ENCODE measurements at places on chromosomes 4 and X.

DNA sequence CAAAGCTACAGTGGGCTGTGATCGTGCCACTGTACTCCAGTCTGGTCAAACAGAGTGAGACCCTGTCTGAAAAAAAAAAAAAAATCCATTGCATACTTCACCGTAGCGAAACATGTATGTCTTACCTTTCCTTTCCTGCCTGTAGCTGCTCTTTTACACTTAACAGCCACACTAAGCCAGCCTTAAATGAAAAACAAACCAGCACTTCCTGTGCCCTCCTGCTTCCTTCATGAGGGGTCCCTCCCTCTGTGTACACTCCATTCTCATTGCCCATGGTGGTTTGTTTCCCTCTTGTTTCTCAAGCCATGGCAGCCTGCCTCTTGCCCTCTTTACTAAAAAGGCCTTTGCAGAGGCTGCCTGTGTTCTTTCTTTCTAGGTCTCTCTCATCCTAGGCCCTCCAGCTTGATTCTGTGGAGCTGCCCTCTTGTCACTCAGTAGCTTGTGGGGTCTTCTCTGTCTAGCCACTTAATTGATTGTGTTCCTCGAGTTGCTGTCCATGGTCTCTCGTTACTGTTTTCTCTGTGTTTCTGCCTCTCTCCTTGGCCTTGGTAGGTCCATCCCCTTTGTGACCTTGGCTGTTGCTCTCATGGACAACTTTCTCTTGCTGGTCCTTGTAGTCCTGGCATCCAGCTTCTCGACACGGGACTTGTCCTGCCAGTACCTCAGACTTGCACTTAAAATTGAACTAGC, 52.1 kb upstream of the MSANTD1 start:
- no peak for DNase-seq

DNA sequence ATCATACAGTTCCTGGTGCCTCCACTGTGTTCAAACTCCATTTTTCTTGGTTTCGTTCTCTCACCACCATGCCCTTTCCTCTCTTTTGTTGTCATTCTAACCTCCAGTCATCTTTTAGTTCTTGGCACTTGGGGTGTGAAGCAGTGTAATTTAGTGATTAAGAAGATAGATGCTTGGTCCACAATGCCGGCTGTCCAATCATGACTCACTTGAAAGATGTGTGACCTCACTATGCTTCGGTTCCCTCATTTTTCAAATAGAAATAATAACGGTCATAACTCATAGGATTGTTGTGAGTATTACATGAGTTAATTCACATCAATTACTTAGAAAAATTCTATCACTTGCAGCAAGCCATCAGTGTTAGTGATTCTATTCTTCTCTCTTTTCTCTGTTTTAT, 327.8 kb downstream of the ADGRL3 start:
- no peak for DNase-seq

GRCh38 chrX:27863809-27864208, 56.0 kb downstream of the MAGEB10 start:
- DNase-seq, result no peak

DNA sequence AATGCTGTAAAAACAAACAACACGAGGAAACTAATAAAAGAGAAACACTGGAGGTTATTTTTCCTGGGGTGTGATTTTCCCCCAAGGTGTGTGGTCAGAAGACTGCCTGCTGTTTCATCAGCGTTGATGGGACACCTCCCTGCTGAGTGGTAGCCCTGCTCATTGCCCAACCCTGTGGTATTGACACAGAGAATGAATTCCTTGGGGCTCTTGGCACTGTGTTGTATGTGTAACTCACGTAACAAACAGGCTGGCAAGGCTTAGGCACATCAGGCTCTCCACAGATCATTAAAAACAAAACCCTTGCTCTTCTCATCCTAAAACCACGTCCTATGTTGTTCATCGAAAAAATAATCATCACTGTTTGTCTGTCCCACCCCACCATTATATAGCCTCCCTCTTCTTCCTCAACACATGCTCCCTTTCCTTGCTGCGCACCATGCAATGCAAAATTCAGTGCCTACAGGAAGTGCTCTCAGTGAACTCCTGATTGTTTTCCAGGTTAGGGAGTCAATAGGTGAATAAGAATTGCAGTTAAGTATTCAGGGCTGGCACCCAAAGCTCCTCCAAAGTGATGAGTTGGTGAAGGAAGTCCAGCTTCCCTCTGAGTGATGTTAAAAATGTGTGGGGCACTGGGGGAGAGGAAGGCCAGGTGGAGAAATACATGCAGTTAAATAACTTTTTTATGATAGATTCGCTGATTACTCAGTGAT, 11.4 kb upstream of the PUDP start:
- no peak for DNase-seq

DNA sequence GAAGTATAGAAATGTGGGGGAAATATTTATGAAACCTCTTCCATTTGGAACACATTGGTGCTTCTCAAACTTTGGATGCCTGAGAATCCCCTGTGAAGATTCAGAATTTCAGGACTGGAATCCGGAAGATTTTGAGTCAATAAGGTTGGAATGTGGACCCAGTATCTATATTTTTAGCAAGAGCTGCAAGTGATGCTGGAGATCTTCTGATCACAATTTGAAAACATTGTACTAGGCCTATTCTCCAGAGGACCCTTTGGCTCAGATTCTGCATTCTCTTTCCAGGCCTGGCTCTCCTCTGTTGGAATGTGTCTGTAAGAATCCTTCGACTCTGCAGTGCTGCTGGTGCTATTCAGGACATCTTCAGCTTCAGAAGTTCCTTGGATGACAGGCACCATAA, 2.4 kb upstream of the PKD2 start:
- DNase-seq, result no peak

DNA sequence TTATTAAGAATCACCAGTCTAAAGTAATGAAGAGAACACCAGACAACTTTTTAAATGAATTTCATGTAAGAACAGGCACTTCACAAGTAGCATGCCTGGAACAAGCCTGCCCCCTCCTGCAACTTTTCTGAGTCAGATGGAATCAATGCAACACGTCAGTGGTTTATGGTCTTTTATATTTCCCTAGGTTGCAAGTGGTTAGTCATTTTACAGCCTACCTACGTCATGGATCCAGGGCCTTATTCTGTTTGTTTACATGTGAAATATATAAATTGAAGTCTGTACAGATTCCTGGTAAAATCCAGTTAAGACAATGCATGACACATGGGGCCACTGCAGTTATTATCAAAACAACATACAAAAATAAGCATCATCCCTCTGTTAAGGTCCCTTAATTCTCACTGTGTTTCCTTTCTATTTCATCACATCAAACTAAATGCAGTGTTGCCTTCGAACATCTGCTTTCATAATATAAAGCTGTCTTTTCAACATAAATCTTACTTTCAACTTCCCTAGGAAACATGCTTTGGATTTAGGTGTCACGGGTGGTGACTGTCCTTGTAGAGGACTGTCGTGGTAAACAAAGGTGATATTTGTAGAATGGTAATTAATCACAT, 309.3 kb downstream of the FRMPD4 start:
- no peak for DNase-seq

GRCh38 chr4:112516066-112516470, at the start of gene NEUROG2:
Gene NEUROG2, minus strand, starts transcription at chr4:112516180. Its CDS starts 705 bp downstream, at chr4:112515475.
- DNase-seq, result no peak

- DNase-seq, result no peak
These were observed 17.4 kb downstream of the QDPR start for GRCh38 chr4:17494258-17495190.

GRCh38 chr4:7286170-7286569, 93.8 kb downstream of the SORCS2 start:
- DNase-seq, result no peak

DNA sequence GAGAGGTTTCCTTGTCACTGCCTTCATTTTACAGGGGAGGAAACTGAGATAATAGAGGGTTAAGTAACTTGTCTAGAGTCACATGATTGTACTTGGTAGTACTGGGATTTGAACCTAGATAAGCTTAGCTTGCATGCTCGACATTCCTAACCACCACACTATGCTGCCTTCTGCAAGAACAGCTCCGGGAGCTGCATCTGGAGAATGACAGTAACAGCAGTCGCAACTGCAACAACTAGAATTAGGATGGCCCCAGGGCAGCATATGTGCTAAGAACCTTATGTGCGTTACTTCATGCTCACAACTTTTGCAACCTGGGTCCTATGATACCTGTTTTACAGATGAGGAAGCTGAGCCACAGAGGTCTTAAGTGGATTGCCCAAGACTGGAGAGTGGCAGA, 89.5 kb upstream of the LCORL start:
- no peak for DNase-seq

- DNase-seq, result no peak
These were observed 25.1 kb upstream of the JAKMIP1 start for GRCh38 chr4:6225469-6225868.

- no peak for DNase-seq
These were observed 214.4 kb downstream of the DCHS2 start for GRCh38 chr4:154277172-154277571.

DNA sequence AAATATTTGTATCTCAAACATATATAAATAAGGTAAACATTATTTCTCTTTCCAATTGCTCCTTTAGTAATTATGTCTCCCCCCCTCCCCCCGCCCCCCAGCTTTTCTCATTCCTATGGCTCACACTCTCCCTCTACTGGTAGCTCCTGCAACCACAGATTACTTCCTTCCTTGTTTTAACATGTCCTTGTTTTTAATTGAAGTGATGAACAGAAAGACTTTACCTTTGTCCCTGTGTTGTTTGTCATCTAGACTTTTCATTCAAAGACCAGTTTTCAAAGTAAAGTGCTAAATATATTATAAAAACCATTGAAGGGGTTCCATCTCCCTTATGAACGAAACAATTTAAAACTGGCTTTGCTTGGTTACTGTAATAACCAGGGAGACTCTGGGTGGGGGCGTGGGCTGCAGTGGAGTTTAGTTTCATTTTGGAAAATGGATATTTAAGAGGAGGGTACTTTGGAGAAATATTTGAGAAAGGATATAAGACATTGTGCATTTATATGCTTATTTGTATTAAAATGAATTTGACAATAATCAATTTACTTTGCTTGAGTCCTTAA, 352.9 kb downstream of the RAPGEF2 start:
- no peak for DNase-seq

DNA sequence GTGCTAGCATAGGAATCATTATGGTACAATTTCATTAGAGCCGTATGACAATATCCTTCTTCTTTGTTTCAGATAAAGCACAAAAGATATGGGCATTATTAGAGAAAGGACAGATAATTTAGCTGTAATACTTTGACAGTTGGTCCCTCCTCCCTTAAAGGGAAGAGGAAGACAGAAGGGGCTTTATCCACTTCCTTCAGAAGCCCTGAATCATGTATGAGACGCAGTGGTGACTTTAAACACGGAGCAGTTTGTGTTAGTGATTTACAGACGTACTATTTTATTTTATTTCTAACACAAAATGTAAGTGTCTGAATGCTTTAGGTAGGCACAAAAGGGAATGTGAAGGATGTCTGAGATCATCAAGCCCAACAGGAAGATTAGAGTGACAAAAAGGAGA, 467.7 kb downstream of the IL15 start:
- DNase-seq, result no peak

GRCh38 chrX:132375941-132376340, 112.9 kb downstream of the MBNL3 start:
- DNase-seq, result no peak

DNA sequence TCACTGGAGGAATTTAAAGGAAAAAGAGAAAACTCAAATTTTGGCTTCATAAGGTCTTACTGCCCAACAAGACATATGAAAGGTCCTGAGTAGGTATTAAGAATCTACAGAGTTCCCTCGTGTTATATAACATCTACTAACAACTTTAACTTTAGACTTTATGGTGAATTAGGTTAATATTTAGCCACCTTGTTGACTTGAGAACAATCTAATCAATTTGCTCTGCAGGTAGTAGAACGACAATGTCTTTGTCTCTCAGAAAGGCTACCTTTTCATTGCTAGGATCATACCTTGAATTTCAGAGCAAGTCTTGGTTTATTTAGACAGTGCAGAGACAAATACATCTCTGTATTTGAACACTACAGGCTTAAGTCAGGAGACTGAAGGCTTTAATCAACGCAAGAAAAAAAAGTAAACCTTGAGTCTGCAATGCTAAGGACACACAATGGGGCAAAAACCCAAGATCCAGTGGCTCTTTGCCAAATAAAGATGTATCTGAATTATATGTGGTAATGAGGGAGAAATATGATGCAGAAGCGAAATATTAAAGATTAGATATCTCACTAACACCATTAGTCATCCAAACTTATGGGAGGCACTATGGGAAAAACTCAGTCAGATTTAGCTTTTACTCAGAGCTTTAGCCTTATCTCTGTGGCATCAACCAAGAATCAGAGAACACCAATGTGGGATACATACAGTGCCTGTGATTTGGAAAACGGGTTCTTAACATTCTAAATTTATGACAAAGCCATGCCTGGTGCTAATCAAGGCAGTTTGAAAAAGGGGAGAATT, 93.6 kb upstream of the FTHL17 start:
- DNase-seq, result no peak

- DNase-seq, result no peak
These were observed 156.6 kb downstream of the FAM13A start for GRCh38 chr4:88900432-88900831.

DNA sequence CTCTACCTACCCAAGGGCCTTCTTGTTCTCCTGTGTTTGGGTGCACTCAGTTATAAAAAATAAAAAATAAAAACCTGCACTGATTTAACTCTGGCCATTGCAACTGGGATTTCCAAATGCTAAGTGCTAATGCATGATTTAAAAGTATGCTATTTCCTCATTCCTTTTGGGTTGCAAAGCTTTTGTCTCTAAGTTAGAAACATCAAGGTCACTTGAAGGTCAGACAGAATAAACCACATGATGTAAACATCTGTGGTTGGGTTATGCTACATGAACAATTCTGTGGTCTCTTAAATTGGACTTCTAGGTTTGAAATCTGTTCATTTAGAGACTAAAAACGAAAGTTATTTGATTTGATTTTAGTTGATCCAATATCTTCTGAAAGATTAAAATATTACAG, 1547.4 kb upstream of the TENM3 start:
- DNase-seq, result no peak

- no peak for DNase-seq
These were observed 109.6 kb upstream of the FTHL17 start for GRCh38 chrX:31181377-31182000.

Measured in C1 segment of cervical spinal cord (tissue), 14 donors.